ENCODE measurements at places on chromosomes 7 and 10. TPM values are rescaled to one million over a fixed set of nuclear protein-coding genes. Genes with fewer than 3 reads are reported as not detected.

The CPEB3 gene
- total RNA-seq = 0.33 TPM

The FKBP6 gene
- not detected for total RNA-seq

The EGFR gene
- total RNA-seq = 82.3 TPM

The HTRA1 gene
- 52.0 TPM for total RNA-seq

The CNPY1 gene
- total RNA-seq = not detected

The RARRES2 gene
- total RNA-seq = not detected
